ENCODE measurements at places on chromosomes 16 and 17. TPM values are rescaled to one million over a fixed set of nuclear protein-coding genes. Genes with fewer than 3 reads are reported as not detected.

The SLC16A11 gene
- total RNA-seq, result 1.2 TPM

The CDH1 gene
- 4.5 TPM for total RNA-seq

- DNase-seq, result peak; percentile 76
These were observed 64.1 kb downstream of the PLD6 start for GRCh38 chr17:17141860-17142552.

The GNG13 gene
- total RNA-seq, result not detected

DNA sequence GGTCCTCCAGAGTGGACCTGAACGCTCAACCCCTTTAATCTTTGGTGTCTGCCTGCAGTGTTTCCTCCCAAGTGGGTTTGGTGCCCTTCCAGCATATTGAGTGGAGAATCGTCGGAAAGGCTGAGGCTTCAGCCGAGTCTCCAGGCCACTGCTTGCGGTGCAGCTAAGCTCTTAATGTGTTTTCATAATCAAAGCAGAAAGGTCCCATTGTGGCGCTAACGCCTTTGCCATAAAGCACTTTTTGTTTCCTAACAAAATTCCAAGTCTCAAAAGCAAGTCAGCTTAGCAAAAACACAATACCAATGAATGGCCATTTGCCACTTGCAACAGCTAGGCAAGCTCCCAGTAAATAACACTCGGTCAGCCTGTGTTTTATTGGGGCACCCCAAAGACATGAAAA is 57.6 kb downstream of the KSR1 start:
- no peak for DNase-seq

The TMEM235 gene
- total RNA-seq, result not detected

DNA sequence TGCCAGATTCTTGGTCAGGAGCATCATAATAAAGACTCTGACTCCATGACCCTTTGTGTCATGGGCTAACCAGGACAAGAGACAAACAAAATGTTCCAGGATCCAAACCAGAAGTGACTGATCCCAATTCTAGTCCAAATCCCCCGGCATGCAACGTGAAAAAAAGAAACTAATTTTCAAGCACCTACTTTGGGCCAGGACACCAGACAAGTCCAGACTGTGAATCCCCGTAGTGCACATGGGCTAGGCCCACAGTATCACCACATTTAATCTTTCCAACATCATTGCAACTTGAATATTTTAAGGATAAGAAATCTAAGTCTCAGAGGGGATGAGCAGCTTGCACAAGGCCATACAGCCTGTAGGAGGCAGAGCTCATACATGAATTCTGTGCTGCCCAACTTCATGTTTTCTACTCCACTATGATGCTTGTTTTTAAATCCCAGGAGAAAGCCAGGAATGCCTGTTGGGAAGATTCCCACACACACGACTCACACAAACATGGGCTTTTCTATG is 365.7 kb downstream of the NPIPA8 start:
- DNase-seq, result no peak

DNA sequence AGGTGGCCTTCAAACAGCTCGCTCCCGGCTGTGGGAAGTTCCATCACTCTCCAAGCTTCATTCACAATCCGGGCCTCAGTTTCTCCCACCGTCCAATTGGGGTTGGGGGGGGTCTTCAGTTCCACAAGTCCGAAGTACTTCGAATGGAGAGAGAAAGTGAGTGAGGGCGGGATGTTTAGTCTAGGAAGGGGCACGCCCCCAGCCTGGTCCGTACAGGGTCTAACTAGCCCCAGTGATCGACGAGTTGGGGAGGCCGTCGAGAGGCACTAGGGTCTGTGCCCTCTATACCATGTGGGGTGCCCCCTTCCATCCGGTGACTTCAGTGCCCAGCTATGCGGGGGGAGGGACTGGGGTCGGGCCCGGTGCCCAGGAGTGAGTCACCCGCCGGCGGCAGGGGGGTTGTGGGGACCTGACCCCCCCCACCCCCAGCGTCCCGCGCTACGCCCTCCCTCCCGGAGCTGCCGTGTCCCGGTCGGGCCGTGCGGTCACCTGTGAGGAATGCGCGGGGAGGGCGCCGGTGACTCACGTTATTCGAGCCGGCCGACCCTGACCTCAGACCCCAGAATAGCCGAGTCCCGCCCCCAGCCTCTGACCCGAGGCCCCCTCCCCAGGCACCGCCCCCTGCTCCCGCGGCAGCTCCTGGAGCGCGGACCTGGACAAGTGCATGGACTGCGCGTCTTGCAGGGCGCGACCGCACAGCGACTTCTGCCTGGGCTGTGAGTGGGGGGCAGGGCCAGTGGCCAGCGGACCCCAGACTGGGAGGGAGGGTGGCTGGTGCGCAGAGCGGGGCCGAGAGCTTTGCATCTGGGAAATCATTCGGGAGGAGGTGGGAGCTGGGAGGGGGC is 658 bp downstream of the TNFRSF12A start:
- peak; percentile 77 for DNase-seq

The TMEM208 gene
- total RNA-seq, result 31.2 TPM

The KRT12 gene
- not detected for total RNA-seq

GRCh38 chr17:19385521-19385983 is 1.4 kb downstream of the MFAP4 start:
- no peak for DNase-seq

GRCh38 chr16:84194470-84195200 is 3.7 kb downstream of the ADAD2 start:
- DNase-seq, result peak; percentile 69

GRCh38 chr17:39096508-39097149 is 54.8 kb downstream of the PLXDC1 start:
- peak; percentile 37 for DNase-seq

- DNase-seq, result no peak
These were observed 170.1 kb downstream of the CDK5R1 start for GRCh38 chr17:32656886-32657285.

- DNase-seq, result no peak
These were observed 1.6 kb downstream of the PECAM1 start for GRCh38 chr17:64388961-64389565.

The HS3ST3B1 gene
- 5.7 TPM for total RNA-seq

The WFIKKN2 gene
- not detected for total RNA-seq

GRCh38 chr16:1545044-1546040 is 11.9 kb downstream of the TMEM204 start:
- DNase-seq, result no peak

DNA sequence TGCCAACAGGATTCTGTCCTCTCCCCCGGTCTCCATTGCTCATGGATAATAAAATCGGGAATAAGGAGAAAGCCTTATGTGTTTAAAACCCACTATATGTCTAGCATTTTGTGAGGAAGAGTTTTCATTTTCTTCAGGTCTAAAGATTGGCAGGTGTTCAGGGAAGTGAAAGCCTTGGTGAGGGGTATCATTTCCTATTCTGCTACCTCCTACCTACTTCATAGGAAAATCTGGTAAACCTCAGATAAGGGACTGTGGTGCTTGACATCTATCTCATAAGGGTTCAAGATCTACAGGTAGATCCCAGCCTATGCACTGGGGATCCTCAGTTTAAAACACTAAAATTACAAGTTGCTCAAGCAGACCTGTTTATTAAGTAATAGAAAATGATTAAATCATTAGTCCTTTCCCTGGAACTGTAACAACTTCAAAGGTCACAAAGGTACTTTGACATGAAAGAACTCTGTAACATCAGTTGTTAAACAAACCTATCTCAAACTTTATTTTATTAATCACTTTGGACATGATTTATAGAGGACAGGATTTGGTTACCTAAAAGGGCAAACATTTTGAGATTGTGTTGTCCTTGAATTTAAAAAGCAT is 6.5 kb downstream of the MOSMO start:
- no peak for DNase-seq

Data from activated CD4-positive, alpha-beta T cell treated with anti-CD3 and anti-CD28 coated beads for 36 hours (primary cell).